ENCODE measurements at places on chromosomes 13 and 19.

DNA sequence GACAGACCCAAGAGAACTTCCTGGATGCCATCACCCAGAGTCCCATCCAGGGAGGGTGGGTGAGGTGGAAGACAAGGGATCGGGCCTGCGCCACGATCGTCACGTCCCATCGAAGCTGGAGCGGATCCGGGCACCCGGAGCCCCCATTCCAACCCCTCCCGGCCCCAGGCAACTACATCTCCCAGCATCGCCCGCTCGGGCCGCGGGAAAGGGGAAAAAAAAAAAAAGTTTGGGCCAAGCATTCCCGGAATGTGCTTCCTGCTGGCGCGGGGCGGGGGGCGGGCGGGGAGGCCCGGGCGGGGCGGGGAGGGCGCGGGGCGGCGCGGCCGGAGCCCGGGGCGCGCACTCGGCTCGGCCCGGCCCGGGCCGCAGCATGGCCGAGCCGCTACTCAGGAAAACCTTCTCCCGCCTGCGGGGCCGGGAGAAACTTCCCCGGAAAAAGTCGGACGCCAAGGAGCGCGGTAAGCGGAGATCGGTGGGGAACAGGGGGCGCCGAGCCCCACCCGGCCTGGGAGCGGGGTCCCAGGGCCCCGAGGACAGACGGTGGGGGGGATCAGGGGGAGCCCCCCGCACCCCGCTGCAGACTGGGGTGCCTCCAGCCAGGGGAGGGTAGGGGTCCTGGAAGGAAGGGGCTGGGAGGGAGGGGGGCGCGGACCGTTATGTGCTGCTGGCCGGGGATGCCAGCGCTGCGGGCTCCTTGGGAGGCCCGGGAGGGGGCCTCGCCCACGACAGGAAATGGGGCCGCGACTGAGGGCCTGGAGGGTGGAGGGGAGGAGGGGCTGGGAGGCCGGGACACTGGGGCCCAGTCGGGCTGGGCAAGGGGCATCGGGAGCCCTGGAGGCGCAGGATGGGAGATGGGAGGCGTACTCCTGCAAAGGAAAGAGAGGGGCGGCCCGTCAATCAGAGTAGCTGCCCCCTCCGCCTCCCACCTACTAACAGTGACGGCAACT is at the start of gene SYDE1:
Gene SYDE1, plus strand, starts transcription at position 341 of the 950 bp plus-strand sequence. Its CDS starts 33 bp downstream, at position 374.
- DNase-seq: no peak

GRCh38 chr13:93589788-93590187 is 363.2 kb downstream of the GPC6 start:
- DNase-seq: no peak

GRCh38 chr19:39829702-39830275 is 4.2 kb downstream of the DYRK1B start:
- no peak for DNase-seq

DNA sequence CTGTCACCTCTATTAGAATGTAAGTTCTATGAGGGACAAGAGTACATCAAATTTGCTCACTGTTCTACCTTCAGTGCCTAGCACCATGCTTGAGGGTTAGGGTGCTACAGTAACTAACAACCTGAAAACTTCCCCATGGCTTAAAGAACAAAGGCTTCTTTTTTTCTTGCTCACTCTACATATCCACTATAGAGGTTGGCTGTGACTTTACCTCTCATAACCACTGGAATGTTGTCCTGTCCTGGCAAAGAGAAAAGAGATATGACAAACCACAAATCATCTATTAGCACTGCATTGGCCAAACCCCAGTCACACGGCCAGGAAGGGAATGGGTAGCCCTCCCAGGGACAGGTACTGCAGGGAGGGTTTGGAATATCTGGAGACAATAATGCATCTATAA is 23.2 kb upstream of the ACOD1 start:
- no peak for DNase-seq

- DNase-seq: no peak
Observed at GRCh38 chr13:30984620-30985019, 52.2 kb downstream of the TEX26 start.

GRCh38 chr19:45223879-45224278 is 21.3 kb downstream of the EXOC3L2 start:
- DNase-seq: no peak

DNA sequence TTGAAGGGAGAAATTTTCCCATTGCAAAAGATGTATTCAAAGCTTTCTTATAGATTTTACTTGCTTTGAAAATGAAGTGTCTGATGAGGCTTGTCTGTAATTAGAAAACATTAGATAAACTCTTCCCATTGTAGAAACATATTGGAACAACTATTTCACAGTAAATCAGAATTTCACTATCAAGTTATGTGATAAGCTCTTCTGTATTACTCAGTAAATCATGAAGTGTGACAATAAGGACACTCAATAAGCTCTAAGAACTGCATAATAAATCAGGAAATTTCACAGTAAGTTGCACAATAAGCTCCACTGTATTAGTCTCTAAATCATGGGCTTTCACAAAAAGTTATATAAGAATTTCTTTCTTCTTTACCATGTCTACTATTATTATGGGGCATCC is 1546.6 kb downstream of the SLITRK5 start:
- no peak for DNase-seq

- peak; percentile 87 for DNase-seq
Observed at GRCh38 chr19:48333467-48334384, 8.4 kb downstream of the EMP3 start.

DNA sequence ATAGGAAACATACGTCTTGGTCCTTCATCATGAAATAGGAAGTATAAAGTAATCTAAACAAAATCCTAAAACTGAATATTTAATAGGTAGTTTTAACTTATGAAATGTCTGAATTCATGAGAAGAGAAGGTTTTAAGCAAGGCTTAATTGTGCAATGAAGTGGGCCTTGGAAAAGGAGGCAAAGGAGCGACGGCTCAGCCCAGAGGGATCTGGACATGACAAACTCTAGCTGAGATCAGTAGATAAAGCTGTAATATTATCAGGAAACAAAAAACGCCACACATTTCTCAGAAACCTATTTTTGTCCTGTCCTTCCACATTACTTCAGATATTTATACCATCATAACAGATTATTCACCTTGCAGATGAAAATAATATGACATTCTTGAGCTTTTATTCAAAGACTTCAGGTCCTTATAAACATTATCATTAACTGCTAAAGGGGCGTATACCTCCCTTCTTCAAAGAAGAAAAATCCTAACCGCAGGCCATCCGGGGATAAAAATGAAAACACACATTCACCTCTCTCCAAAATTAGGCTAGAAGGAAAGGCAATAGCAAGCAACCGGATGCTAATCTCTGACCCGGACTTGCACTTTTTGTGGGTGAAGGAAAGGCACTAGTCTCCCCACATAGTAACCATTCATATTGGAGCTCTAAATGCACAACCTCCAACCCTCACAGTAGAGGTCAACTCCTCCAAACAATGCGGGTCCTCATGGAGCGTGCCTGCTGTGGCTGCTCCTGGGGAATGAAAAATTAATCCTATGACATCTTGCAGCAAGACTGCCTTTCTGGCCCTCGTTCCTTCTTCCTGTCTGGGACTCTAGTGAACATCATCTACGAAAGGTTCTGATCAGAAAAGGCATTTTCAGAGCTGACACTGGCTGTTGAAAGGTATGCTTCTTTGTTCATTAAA is 108.8 kb downstream of the TBC1D4 start:
- no peak for DNase-seq

DNA sequence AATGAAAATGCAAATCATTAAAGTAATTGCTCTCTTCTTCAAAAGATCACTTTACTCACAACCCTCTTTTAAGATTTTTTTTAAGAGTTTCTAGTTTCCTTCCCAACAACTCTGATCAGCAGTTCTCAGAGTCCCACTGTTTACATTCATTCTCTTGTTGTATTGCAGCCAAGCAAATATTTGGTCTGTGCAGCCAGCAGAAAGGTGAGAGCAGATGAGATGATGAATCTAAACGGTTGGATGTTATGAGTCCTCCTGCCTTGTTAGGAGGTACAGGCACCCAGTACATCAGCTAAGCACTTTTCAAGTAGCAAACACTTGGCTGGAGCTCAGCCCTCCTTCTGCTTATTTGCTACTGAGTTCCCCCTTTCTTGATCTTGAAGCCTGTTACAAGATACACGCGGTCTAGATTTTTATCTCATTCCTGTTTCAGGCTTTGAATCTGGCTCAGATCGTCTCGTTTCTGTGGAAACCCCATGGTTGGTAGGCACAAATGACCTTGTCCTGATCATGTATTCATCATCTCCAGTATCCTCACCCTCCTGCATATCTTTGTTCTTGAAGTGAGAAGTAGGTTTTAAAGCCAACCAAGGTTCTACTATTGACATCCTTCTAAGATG is 300.7 kb downstream of the DCT start:
- no peak for DNase-seq

Measured in activated gamma-delta T cell treated with anti-CD3 and anti-CD28 coated beads, Interleukin-2, amount 50 U/mL, for 16 hours (primary cell).